ENCODE measurements at places on chromosomes 5 and 9.

DNA sequence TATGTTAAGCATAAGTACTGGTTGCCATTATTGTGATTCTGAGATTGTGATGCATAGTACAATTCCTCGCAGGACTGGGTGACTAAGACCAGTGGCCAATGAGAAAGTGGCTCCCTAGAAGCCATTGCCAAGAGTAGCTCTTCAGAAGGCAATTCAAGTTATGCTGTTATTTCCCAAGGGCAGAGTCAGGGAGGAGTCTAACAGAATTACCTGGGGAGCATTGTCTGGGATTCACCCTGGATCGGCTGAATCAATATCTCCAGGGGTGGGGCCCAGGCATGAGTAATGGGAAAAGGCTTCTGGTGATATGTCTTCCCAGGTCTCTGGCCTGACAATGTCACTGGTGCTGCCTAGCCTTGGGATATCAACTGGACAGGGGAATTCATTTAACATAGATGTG lies 10.9 kb upstream of the ARHGEF28 start:
- no peak for DNase-seq

GRCh38 chr5:93571114-93571949 lies 9.7 kb downstream of the NR2F1-AS1 start:
- no peak for DNase-seq

DNA sequence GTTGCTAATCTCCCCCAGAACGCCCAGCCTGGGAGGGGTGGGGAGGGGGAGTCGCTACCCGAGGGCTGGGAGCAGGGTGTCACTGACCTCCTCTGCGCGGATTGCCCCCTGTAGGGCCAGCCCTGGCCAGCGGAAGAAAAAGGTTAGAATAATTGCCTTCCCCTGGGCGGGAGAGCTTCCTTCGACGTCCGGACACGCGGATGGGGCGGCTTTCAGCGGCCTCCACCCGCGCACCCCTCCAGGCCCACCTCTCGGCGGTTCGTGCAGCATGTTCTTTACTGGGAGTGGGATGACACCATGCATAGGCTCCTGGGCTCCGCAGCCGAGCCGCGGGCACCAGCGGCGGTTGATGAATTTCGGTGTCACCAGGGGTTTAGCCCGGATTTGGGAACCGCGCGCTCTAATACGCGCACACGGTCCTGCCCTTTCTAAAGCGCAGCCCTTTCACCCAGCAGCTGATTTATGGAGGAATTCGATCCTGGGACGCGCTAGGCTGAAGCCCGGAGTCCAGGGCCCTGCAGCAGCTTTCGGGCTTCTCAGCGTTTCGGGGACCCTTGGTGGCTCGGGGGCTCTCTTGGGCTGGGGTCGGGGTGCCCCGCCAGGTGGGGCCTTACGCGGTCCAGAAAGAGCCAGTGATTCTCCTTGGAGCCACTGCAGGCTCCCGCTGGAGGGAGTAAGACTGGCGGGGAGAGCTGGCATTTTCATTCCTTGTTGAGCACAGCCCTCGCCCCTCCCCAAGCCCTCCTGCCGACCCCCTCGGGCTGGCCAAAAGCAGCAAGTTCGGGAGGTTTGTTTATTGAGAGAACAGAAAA lies 10.1 kb downstream of the LMX1B start:
- no peak for DNase-seq

- no peak for DNase-seq
Measured at GRCh38 chr9:89928106-89928505, 323.3 kb downstream of the GADD45G start.

GRCh38 chr9:105055917-105056316 lies 128.0 kb upstream of the ABCA1 start:
- DNase-seq = no peak

DNA sequence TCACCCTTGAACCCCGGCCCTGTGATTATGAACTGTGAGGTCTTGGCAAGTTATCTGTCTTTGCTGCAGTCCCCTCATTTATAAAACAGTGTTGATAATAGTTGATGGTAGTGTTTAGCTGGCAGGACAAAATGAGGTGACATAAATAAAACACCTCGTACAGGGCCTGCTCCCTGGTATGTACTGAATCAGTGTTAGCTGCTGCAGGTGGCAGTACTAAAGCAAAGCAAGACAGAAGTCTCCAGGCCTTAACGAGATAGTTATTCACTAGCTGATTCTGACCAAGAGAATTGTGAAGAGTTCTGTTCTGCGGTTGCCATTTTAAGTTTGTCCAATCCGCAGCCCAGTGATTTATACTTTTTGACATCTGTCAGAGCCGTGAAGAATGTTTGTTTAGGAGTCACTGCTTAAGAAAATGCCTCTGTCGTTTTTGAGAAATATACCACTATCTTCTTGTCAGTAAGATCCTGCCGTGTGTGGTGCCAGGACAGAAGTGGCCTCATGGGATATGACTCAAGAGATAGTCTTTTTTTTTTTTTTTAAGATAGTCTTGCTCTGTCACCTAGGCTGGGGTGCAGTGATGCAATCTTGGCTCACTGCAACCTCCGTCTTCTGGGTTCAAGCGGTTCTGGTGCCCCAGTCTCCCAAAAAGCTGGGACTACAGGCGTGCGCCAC lies 75.9 kb downstream of the KDM4C start:
- DNase-seq = no peak

DNA sequence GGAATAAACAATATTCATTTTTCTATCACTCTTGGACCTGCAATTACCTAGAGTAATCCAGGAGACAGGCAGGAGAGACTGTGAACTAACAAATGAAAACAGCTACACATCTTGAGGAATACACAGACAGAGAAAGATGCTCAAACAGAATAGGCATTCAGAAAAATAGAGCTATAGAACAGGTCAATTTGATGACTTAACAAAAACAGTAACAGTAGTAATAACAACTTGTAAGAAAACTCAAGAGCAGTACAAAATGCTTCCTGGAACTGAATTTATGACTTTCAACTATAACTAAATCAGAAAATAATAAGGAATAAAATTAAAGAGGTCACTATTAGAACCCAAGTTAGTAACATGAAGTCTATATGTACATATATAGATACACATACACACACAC lies 579.3 kb downstream of the TLR4 start:
- DNase-seq = no peak

DNA sequence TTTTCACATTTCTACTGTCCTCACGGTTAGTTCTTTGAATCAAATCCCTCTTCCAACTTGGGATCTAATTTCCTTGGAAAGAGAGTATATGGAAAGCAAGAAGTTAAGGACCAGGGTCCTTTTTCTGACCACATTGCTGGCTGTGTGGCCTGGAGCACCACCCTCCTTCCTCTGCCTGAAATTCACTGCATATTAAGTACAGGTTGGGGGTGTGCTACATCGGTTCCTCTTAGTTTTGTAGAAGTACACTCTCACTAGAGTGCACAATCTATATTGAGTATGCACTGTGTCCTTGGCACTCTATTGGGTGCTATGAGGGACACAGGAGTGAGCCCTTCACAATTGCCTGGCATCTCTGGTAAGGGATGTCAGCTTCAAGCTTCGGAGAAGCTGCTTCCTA lies 53.8 kb upstream of the KLF9 start:
- no peak for DNase-seq

DNA sequence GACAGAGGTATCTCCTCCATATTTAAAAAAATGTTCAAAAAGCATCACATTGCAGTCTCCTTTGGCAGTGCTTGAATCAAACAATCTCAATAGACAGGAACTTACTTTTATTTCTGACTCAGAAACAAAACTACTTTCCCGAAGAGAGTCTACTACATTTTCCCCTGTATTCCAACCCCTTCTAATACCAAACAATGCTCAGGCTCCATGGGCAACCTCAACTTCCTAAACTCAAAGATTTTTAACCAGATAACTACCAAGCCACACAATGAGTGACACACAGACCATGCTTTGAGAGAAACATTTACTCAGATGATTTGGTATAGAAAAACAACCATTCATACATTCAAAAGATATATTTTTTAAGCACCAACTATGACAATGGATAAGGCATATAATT lies 70.5 kb downstream of the APBA1 start:
- DNase-seq = no peak

GRCh38 chr5:177982072-177982727 lies 13.8 kb downstream of the PROP1 start:
- DNase-seq = no peak

DNA sequence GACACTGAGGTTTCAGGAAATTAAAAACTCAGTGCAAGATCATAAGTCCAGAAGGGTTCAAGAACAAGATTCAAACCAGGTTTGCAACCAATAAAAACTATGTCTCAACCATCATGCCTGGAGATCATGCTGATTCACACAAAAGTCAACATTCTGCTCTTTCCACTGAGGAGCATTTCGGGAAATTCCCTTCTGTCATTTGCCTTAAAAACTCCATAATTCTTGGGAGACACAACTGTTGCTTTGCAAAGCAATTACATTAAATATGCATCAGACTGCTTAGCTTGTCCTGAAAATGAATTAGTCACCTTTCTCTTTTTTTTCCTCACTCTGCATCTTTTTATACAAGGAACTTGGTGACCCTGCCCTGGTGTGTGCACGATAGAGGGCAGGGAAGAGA lies 275.9 kb upstream of the ZNF462 start:
- DNase-seq = no peak

DNA sequence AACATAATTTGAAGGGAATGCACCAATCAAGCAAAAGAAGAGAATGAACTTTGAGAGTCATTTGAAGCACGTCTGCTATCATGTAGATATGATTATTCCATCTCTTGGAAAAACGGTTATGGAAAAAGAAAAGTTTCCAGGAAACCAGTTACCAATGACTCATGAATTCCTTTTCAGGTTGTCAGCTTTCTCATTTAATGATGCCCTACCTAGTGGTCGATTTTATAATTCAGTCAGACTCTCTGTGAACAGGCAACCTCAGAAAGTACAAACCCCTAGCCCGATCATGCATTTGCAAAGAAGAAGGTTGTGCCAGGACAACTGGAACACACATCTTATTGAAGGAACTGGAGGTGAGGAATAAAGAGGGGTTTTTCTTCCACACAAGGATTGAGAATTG lies 355.1 kb upstream of the GRIA1 start:
- no peak for DNase-seq

- DNase-seq = peak; percentile 5
Measured at GRCh38 chr9:109440797-109441287, 57.3 kb downstream of the PTPN3 start.

DNA sequence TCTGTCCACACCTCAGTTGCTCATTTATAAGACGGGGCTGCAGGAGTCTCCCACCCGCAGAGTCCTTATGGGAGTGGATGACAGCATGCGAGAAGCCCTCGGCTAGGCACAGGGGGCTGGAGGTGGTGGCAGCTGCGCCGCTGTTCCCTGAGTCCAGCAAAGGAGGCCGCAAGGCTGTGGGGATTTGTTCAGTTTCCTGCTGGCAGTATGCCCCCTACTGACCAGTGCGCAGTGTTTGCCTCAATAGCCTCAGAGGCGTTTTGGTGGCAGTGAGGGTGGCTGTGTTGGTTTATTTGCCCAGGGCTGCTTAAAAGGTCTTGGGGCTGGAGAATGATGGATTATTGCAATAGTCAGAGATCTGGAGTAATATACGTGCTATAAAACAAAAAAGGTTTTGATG lies 176.3 kb upstream of the OTULINL start:
- DNase-seq = no peak

GRCh38 chr9:128276574-128277270 lies 646 bp downstream of the SWI5 start:
- no peak for DNase-seq

DNA sequence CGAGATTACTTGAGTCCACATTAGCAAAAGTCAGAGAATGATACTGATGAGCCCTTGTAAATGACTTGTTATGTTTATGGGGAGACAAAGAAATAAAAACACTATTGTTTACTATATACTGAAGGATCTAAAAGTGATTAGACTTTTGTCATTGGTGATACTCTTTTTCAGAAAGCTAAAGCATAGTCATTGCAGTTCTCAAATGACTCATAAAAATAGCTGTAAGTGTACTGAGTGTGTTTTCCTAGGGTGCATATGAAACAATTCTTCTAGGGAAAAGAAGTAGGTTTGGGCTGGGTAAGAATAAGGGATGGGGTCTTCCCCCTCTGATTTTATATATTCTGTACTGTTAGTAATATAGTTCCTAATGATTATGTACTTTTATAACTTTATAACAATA lies 32.6 kb downstream of the WDR36 start:
- no peak for DNase-seq

DNA sequence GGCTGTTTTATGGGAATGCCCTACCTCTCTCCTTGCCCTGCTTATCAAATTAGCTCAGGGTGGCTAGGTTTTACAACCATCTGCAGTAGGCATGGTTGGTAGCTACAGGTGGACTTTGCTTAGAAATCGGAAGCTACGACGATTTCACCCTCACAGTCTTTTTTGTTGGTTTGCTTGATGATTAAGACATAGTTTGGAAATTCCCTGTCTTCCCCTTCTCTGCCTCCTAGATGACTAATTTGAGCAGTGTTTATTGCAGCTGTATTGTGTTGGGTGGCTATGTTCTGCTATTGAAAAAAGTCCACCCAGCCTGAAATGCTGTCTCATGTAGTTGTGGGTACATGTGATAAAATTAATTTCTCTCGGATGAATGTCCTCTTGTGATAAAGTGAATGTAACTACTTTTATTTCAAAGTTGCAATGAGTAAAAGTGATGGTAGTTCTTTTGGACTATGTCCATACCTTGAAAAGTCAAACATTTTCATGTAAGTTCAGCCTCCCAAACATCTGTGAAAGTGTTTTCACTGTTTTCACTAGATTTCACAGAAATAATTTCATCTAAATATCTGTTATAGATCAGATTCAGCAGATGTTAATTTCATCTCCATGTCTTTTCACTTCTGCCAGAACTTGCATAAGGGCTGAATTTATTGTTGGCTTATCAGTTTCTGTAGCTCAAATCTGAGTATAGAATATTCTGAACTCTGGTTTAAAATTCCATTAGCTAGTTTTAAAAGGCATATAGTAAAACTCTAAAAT lies 37.3 kb upstream of the FYB1 start:
- DNase-seq = no peak

GRCh38 chr9:1490341-1491232 lies 440.4 kb downstream of the DMRT2 start:
- DNase-seq = no peak

DNA sequence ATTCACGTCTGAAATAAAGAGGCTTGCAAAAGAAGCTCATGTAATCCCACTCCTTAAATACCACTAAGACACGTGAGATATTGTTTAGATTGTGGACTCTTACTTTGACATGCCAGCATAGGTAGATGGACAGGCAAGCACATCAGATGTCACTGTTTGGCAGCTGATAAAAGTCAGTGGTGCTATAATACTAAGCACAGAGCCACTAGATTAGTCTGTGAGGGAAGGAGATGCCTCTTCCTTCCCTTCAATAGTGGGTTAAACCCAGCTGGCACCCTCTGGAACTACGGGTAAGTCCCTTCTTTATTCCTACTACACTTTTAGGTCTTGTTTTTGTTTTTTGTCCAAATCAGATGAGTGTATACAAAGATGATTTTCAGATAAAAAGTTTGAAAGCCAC lies at the start of gene MYOT:
TSS of gene MYOT (plus strand) at position 197 of the 400 bp plus-strand sequence. CDS start 2,792 bp downstream, outside the sequence.
- DNase-seq = no peak

DNA sequence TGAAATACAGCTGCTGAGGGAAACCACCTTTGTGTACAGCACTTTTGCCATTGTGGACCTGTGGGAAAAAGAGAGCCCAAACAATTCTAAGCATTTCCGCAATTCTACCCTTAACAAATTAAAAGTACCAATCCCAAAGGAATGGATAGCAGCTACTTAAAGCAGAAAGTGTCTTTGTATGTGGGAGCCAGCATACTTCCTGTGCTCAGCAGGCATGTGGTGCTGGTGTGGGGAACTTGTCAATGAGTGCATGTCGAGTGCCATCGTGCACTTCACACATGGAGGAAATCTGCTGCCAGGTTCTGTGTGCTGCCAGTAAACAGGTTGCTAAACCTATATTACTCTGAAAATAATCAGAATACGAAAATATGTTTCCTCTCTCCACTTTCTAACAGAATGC lies 399.0 kb downstream of the LRRC70 start:
- no peak for DNase-seq

Measured in T-helper 2 cell (primary cell).